ENCODE measurements at places on chromosomes 1 and 21.

DNA sequence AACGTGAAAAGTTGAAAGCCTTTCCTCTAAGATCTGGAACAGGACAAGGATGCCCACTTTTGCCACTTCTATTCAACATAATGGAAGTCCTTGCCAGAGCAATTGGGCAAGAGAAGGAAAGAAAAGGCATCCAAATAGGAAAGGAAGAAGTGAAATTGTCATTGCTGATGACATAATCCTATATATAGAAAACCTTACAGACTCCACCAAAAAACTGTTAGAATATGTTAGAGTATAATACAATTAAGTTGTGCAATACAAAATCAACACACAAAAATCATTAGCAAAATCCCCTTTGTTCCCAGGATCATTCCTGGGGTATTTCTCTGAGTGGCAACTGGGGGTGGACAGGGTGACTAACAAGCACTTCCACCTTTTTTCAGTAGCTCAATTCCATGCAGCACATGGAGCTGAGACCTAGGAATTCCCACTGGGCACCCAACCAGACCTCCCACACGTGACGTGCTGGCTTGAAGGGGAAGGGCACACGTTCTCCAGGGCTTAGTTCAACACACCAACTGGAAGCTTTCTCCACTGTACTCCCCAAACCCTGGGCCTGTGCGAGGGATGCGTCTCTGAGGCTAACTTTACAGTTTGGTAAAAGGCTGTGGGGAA lies 9.6 kb downstream of the STUM start:
- no peak for DNase-seq
- no peaks in the 10 kb centered on the region for H3K4me1 ChIP-seq
- no peak overlapping the region for H3K27ac ChIP-seq
- H3K27me3 ChIP-seq, result peaks cover 48% of the 10 kb centered on the region
- H3K36me3 ChIP-seq, result no peaks in the 10 kb centered on the region

DNA sequence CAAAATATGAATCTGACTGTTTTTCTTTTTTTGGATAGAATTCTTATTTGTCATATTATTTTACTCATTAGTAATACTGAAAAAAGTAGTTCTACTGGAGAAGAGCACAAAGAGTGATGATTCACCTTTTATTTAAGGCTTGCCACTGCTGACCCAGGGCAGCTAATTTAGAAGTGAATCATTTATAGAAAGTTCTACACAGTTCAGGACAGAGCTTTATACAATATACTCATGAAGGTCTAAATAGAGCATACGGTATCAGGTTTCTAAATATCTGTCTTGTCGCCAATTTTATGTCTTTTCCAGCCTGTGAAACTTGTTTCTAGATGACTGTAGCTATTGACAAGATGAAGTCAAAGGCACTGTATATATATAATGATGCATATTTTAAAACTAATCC lies 25.0 kb downstream of the GIPC2 start:
- no peaks in the 10 kb centered on the region for H3K36me3 ChIP-seq
- peak overlapping the region; percentile 60 for H3K4me3 ChIP-seq
- peaks cover 58% of the 10 kb centered on the region for H3K4me1 ChIP-seq
- DNase-seq, result peak; percentile 86
- H3K27me3 ChIP-seq, result no peaks in the 10 kb centered on the region

DNA sequence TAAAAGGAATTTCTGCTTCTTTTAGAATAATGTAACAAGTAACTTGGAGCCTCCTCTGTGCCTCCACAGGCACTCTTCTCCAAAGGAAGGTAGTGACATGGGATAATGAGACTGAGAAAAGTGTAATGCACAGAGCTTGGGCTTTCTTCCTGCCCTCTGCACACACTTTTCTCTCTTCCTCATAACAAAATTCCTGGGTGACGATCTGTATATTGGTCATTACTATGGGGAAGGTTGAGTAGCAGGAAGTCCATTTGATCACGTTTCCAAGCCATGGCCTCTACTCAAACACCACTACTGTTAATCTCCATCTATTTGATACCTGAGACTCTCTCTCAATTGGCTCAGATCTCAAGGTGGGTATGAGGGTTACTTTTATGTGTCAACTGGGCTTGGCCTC lies 113.9 kb downstream of the GRIK1 start:
- no peak for DNase-seq
- H3K4me3 ChIP-seq, result no peak overlapping the region
- H3K27me3 ChIP-seq, result no peaks in the 10 kb centered on the region
- H3K27ac ChIP-seq, result no peak overlapping the region

DNA sequence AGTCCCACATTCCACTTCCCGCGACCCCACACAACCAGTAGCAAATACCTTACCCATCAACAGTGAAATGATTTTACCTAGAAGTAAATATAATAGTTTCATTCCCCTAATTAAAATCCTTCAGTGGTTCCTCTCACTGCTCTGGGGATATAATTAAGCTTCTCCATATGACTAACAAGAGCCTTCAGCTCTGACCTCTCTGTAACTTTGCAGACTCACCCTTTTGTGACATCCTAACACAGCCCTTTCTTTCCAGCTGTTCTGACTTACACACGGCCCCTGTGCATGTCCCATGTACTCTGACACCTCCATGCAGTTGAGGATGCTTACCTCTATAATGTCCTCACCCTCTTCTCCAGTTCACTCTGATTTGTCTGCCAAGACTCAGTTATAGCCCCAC lies 137.3 kb upstream of the SPAG17 start:
- no peak overlapping the region for H3K27ac ChIP-seq
- no peaks in the 10 kb centered on the region for H3K36me3 ChIP-seq
- peaks cover 1% of the 10 kb centered on the region for H3K27me3 ChIP-seq
- no peak overlapping the region for H3K4me3 ChIP-seq
- peaks cover 6% of the 10 kb centered on the region for H3K4me1 ChIP-seq

GRCh38 chr1:89603651-89604413 lies 29.1 kb upstream of the LRRC8C start:
- H3K36me3 ChIP-seq, result no peaks in the 10 kb centered on the region
- no peak overlapping the region for H3K27ac ChIP-seq
- no peak for DNase-seq
- no peak overlapping the region for H3K4me3 ChIP-seq
- H3K4me1 ChIP-seq, result peaks cover 35% of the 10 kb centered on the region

DNA sequence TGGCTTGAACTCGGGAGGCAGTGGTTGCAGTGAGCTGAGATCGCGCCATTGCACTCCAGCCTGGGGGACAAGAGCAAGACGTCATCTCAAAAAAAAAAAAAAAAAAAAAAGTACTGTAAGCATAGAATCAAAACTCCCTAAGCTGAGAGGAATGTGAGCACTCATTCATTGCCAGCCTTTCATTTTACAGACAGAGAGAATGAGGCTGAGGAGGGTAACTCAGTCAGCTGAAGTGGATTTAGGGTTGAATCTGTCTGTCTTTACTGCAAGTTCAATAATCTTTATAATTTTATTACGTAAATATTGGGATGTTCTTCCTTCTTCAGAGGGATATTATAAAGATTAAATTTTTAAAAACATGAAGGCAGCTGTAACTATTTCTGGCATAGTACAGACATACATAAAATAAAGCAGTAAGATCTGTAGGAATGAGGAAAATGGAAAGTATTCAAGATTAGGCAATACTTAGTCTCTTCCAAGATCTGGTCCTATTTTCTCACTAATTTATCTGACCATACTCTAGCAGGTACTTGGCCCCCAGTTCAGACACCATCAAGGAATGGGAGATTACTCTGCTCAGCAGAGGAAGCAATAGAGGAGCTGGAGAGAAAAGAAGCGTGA lies 24.1 kb upstream of the MNDA start:
- no peak for DNase-seq
- H3K4me3 ChIP-seq, result no peak overlapping the region
- H3K27me3 ChIP-seq, result no peaks in the 10 kb centered on the region
- H3K4me1 ChIP-seq, result no peaks in the 10 kb centered on the region
- no peaks in the 10 kb centered on the region for H3K36me3 ChIP-seq

- no peaks in the 10 kb centered on the region for H3K27me3 ChIP-seq
- H3K36me3 ChIP-seq, result 0 out of 2 replicates have a peak, but pooled peaks cover 4% of the 10 kb centered on the region
- no peak overlapping the region for H3K27ac ChIP-seq
- DNase-seq, result no peak
- H3K4me3 ChIP-seq, result no peak overlapping the region
- peaks cover 27% of the 10 kb centered on the region for H3K4me1 ChIP-seq
These were observed 4.8 kb upstream of the IRF6 start for GRCh38 chr1:209810783-209811182.

- H3K4me3 ChIP-seq, result no peak overlapping the region
- DNase-seq, result peak; percentile 83
- peaks cover 35% of the 10 kb centered on the region for H3K4me1 ChIP-seq
- peaks cover 11% of the 10 kb centered on the region for H3K27me3 ChIP-seq
- no peaks in the 10 kb centered on the region for H3K36me3 ChIP-seq
These were observed 34.8 kb upstream of the PRELP start for GRCh38 chr1:203440771-203441170.

DNA sequence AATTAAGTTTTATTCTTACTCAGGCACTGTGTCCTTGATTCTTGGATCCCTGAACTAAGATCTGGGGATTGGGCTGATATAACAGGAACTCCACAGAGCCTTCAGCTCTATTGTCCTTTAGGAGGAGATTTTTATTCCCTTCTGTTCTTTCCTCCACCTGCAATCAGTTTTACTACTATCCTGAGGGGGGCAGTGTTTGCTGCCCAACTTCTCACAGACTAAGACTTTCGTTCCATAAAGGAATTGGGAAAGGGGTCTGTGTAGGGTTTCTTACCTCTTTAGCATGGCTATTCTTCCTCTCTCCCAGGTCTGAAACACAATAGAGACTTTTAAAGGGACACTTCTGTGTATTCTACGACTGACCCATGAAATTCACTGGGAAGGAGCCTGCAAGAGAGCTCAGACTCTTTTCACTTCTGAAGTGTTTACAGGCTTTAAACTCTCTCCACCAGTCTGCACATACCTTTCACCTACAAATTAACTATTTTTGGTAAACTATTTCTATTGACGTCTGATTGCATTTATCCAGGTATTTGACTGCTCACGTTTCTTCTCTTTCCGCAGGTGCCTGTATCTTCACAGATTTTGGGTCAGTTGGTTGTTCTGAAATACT lies 103.3 kb upstream of the DEPDC1 start:
- no peak for DNase-seq
- no peak overlapping the region for H3K27ac ChIP-seq
- H3K36me3 ChIP-seq, result no peaks in the 10 kb centered on the region
- no peak overlapping the region for H3K4me3 ChIP-seq
- no peaks in the 10 kb centered on the region for H3K4me1 ChIP-seq

DNA sequence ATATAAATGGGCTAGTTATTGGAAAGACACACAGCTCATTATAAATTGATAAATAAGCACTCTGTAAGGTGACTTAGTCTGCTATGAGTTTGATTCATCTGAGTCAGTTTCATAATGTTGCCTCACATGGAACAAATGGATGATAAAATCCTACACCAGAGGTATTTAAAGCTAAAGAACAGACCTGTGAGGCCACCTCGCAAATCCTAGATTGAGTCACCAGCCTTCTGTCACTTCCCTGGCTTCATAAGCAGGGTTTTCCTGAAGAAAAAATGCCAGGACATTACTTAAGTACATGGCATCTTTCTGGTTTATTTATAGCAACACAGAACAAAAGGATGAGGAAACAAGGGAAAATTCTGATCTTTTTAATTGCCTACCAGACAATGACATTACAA lies 18.4 kb downstream of the CD2 start:
- H3K4me3 ChIP-seq, result no peak overlapping the region
- DNase-seq, result no peak
- peaks cover 16% of the 10 kb centered on the region for H3K4me1 ChIP-seq

- H3K27me3 ChIP-seq, result peaks cover 2% of the 10 kb centered on the region
- no peak for DNase-seq
- H3K4me3 ChIP-seq, result no peak overlapping the region
- H3K4me1 ChIP-seq, result peaks cover 20% of the 10 kb centered on the region
These were observed 21.7 kb downstream of the ERI3 start for GRCh38 chr1:44333376-44333775.

GRCh38 chr1:160951443-160952128 lies 3.0 kb downstream of the ITLN2 start:
- peaks cover 27% of the 10 kb centered on the region for H3K27me3 ChIP-seq
- no peak overlapping the region for H3K4me3 ChIP-seq
- no peaks in the 10 kb centered on the region for H3K36me3 ChIP-seq

DNA sequence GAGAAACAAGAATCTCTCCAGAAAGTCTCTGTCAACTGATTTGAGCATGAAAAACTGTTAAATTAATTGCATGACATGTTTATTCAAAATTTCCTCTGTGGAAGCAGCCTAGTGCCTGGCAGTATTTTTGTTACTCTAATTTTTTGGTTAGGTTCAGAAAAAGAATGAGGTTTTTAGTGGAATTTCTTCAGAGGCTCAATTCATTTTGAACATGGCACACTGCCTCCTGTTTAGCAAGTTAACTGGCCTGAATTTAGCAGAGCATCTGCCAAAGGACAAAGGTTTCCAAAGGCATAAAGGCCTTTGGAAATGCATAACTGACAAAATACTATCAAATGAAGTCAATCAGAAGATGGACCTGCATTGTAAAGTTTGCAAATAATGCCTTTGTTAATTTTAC lies 1326.5 kb downstream of the PLA2G4A start:
- no peaks in the 10 kb centered on the region for H3K4me1 ChIP-seq
- no peak for DNase-seq
- H3K27ac ChIP-seq, result no peak overlapping the region
- no peaks in the 10 kb centered on the region for H3K36me3 ChIP-seq
- H3K27me3 ChIP-seq, result 0 out of 2 replicates have a peak, but pooled peaks cover 2% of the 10 kb centered on the region

DNA sequence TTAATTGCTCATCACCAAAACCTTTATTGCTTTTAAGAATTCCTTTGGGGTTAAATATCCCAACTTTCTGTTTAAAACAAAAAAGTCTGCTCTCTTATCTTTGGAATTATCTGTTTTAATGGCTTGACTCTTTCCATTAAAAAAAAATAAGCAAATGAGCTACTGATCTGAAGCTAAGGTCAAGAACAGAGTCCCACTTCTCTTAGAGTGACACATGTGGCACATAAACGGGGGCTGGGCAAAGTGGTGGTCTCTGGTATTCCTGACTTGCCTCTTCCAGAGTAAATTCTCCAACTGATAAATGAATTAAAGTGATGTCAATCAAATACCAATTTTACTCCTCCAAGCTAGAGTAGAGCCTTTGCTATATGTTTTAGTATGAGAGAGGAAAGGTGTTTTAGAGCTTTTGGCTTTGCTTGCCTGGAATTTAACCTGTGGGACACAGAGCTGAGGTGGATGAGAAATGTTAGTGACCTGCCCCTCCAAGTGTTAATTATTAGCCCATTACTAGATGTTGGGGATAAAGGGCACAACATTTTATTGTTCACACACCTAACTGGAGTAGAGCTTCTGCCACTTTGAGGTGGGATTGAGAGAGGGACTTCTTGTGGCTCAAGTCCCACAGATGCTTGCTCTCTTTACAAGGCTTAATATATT lies 864.0 kb downstream of the LRRIQ3 start:
- peaks cover 2% of the 10 kb centered on the region for H3K27me3 ChIP-seq
- DNase-seq, result no peak
- no peak overlapping the region for H3K27ac ChIP-seq

- H3K27me3 ChIP-seq, result no peaks in the 10 kb centered on the region
- H3K4me1 ChIP-seq, result no peaks in the 10 kb centered on the region
- DNase-seq, result no peak
- no peak overlapping the region for H3K4me3 ChIP-seq
These were observed 16.1 kb downstream of the SLAMF1 start for GRCh38 chr1:160630523-160631451.

All from HFFc6 (cell line).